ENCODE measurements at places on chromosomes 5 and 9.

- DNase-seq = no peak
These were observed 49.9 kb downstream of the PDE4D start for GRCh38 chr5:59843511-59844213.

DNA sequence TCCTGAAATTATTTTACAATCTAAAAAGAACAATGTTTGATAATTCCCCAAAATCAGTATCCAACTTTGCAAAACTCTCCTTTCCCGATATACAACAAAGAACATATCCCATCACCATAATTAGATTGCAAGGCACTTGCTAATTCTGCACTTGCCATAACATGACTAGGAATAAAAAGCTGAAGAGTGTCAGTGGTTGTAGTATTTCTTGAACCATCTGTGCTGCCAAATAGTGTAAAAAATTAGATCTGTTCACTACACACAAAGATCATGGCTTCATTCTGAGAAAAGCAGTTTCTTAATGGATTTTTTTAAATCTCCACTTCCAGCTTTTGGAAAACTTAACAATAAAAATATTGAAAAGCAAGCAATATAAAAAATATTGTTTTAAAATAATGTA lies 259.5 kb upstream of the FAM174A start:
- DNase-seq = no peak

DNA sequence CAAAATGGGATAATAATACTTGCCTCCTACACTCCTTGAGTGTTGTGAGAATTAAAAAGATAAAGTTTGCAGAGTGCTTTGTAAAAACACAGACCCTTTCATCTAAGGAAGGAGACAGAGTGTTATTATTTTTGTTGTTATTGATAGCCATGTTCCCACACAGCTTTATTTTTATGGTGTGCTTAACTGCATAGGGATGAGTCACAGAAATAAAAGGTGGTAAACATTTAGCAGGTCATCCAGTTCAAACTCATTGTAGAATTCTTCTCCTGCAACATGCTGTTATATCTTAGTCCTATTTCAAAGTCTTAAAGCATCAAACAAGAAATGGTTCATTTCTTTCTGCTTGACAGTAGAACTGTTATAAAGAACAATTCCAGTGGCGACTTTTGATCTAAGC lies 367.5 kb upstream of the ACTBL2 start:
- DNase-seq = no peak

GRCh38 chr5:81950996-81951395 lies 20.8 kb upstream of the ATG10 start:
- no peak for DNase-seq

DNA sequence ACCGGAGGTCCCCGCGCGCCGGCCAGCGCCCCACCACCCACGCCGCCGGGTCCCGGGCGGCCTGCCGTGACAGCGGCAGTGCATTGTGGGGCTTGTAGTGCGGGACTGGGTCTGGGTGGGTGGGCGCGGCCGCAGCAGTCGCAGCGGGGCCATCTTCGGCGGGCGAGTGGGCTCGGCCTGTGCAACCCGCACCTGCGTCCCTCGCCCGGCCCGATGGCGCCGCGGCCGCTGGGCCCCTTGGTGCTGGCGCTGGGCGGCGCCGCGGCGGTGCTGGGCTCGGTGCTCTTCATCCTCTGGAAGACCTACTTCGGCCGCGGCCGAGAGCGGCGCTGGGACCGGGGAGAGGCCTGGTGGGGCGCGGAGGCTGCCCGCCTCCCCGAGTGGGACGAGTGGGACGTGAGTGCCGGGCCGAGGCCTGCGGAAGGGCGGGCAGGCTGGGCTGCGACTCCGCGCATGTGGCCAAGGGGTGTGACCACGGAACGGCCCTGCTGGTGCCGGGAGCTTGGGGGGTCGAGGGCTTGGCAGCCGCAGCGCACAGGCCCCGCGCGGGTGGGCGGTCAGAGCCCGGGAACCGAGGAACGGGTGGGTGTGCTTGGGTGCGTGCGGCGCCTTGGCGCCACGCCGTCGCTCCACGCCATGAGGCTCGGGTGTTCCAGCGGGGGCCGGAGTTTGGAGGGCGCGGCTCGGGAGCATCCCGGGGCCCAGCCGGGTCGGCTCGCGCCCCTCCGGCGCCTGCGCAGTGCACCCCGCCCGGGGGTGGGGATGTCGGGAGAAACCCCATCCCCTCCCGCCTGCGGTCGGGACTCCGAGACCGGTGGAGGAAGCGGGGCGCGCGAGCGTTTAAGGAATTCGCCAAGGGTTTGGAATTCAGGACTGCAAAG lies at the start of gene ARL10:
ARL10 (plus strand) TSS at position 137 of the 881 bp plus-strand sequence; CDS start at position 214, 77 bp downstream.
- no peak for DNase-seq

DNA sequence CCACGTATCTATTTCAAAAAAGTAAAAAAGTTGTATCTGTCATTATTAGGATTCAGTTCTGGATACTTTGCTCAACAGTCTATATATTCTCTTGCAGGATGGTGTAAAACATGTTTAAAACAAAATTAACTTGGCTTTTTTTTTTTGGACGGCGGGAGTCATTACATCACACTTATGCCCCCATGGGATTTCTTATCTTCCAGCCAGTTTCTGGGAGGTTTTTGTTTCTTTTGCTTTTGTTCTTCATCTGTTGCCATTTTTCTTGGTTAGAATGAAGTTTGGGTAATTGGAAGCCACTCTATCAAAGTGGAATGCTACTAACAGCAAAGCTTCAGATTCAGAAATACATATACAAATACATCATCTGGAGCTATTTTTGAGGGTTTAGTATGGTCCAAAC lies 1.8 kb upstream of the STARD4 start:
- DNase-seq = no peak

GRCh38 chr9:131238402-131239021 lies 37.8 kb downstream of the FAM78A start:
- DNase-seq = no peak

DNA sequence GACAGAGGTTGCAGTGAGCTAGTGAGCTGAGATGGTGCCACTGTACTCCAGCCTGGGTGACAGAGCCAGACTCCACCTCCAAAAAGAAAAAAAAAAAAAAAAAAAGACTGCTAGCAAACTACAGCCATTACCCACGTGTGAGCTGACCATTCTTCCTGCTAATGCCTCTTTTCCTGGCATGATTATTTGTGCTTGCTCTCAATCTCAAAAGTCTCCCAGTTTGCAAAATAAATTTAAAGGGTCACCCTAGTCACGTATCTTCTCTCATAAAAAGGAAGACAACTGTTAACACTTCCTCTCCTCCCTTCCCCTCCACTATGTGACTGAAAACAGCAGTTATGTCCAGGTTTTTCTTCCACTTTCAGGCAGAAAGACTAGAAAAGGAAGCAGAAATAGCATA lies 37.2 kb downstream of the TRIM36 start:
- DNase-seq = no peak

GRCh38 chr9:20333991-20334390 lies 288.3 kb downstream of the MLLT3 start:
- no peak for DNase-seq

- no peak for DNase-seq
These were observed 51.7 kb downstream of the IRF1 start for GRCh38 chr5:132438917-132439316.

DNA sequence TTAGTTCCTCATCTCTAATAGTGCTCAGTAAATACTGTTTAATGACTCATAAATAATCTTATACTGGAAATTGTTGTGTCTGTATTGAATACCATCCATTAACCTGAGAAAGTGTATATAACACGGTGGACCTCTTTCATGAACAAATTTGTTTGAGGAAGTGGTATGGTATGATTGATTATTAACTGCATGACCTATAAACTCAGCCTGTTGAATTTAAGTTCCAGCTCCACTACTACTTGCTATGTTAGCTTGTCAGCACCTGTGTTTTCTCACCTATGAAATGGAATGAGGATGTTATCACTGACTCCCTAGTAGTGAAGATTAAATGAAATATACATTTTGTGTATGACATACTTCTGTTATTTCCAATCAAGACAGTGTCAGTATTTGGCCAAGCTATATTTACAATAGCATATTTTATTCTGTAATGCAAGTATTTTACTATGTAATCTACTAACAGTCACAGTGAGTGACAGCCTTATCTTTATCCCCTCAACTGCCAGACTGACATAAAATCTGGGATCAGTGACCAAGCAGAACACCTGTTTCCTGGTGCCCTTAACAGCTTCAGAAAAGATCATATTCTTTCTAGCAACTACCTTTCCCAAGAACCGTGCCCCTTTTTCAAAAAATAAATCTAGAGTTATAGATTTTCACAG lies 77.3 kb upstream of the ITGA1 start:
- DNase-seq = no peak

GRCh38 chr5:143685246-143685815 lies 126.6 kb upstream of the HMHB1 start:
- no peak for DNase-seq

GRCh38 chr5:120615967-120616645 lies 152.0 kb downstream of the PRR16 start:
- DNase-seq = no peak

GRCh38 chr9:81410201-81410600 lies 279.1 kb downstream of the TLE1 start:
- DNase-seq = no peak

GRCh38 chr9:2241461-2241835 lies 226.3 kb downstream of the SMARCA2 start:
- DNase-seq = no peak

- no peak for DNase-seq
These were observed 168.2 kb downstream of the CACNA1B start for GRCh38 chr9:138045541-138046490.

DNA sequence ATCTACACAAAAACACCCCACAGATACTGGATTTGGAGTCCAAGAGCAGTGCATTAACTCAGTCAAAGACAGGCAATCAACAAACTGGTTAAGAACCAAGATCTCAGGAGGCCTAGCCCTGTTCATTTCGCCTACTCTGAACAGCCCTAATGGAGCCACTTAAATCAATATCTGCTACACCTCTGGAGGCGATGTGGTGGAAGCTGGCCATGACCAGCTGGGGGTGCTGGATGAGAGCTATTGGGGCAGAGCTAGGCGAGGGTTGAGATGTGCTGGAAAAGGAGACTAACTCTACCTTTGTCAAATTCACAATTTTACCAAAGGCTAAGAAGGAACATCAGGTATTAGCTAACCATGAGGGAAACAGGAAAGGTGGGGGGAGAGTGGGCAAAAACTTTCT lies 23.3 kb upstream of the ARSB start:
- DNase-seq = no peak

DNA sequence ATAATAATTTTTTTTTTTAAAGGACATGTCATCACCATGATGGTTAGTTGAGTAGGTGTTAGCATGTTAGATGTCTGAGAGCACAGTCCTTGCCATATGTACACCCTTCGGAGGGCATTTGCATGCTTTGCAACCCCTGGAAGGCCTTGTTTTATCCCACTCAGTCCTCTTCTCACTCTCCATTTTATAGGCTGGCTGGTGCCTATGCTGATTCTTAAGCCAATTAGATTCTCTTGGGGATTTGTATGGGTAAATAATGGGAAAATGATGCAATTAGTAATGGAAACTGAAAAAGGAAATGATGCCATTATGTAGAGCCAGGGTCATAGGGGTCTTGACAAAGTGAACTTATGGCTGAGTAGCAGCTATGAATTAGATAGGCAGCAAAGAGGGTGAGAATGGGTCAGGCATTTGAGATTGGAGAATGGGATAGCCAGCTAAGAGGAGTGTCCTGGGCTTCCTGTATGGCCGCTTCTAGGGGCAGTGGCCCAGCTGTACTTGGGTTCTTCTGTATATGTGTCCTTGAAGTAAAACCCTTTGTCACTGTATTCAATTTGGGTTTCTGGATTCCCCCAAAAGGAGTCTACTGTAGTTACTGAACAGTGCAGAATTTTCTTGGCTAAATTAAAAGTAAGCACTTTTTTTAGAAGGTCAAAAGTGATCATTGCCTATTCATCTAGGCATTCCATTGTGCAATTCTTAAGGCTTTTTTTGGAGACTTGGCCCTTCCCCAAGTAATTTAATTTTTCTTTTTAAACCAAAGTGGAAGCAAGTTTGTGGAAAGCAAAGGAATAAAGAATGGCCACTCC lies 31.6 kb downstream of the LRRTM2 start:
- DNase-seq = no peak

DNA sequence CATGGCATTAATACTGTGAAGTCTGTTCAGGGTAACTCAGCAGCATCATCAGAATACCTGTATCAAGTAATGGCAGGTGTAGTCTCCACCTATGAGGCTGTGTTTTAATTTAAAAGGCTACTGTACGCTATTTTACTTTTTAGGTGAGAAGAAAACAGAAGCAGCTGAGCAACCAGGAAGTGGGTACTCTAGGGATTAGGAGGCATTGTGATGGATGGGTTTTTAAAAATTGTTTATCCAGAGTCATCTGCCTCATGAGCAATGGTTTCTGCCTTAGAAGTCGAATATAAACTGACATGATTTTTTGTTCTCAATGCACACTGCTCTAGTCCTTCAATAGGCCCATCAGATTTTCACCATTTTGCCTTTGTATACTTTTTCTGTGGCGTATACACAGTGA lies 42.6 kb downstream of the PSIP1 start:
- DNase-seq = no peak

GRCh38 chr5:172173564-172174153 lies 14.4 kb downstream of the STK10 start:
- no peak for DNase-seq

DNA sequence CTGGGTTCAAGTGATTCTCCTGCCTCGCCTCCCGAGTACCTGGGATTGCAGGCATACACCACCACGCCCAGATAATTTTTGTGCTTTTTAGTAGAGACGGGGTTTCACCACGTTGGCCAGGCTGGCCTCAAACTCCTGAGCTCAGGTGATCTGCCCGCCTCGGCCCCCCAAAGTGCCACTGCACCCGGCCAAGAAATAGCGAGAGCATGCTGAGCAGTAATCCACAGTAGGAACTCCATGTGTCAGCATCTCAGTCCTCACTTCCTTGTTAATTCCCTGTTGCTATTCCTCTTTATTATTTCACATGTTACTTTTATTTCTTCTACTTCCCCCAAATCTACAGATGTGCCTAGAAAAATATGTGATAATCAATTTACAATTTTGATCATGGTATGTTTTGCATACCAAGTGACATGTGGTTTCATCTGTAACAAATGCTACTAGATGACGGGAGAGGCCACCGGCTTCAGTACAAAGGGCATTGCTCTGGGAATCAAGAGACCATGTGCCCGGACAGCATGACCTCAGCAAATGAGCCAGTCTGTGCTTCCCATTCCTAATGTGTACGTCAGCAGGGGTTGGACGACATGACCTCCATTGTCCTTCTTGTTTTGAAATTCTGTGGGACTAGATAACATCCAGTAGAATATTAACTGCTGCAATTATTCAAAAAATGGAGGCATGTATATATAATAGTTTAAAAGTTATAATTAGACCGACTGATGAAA lies 61.6 kb downstream of the FNBP1 start:
- no peak for DNase-seq

DNA sequence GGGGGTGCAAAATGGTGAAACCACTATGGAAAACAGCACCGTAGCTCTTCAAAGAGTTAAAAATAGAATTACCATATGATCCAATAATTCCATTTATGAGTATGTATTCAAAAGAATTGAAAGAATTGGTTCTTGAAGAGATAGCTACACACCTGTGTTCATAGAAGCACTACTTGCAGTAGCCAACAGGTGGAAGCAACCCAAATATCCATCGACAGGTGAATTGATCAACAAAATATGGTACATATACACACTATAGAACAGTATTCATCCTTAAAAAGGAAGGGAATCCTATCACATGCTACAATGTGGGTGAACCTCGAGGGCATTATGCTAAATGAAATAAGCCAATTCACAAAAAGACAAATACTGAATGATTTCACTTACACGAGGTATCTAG lies 85.7 kb upstream of the VCAN start:
- DNase-seq = no peak

All from cortex of kidney (tissue), 1 donor.